Right renal pelvis (tissue), 4 donors: ENCODE measurements at places on chromosomes 6 and 20. TPM values are rescaled to one million over a fixed set of nuclear protein-coding genes. Genes with fewer than 3 reads are reported as not detected.

Gene CRIP3
- 3.4 TPM for polyA plus RNA-seq

Gene UBE2C
- 63.2 TPM for polyA plus RNA-seq

Gene STMN3
- polyA plus RNA-seq, result 23.5 TPM

Gene CCDC28A
- polyA plus RNA-seq, result 28.5 TPM

Gene MMP24
- polyA plus RNA-seq, result 2.1 TPM

- no peak for DNase-seq
These were observed 8.8 kb upstream of the TAF8 start for GRCh38 chr6:42041481-42042053.

DNA sequence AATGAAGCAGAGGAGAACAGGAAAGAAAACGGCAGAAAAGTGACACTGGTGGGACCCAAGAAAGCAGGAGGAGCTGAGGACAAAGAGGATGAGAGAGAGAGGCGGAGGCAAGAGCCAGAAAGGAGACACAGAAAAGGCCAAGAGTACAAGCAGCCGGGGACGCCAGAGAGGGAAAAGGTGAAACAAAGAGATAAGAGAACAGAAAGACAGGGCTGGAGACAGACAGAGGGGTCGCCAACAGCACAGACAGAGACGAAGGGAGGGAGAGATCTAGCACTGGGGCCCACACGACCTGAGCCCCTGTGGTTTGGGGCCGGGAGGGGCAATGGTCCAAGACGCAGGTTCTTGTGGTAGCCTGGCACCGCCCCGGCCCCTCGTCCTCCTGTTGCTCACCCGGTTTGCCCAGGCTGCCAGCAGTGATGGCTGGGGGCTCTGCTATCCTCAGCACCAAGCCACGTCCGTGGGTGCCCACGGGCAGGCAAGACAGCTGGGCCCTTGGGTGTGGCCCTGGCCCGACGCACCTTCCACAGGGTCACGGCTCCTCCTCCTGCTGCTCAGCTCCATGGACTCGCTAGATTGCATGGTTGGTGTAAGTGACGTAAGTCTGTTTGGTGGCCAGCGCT lies 123.5 kb downstream of the GRM4 start:
- no peak for DNase-seq

GRCh38 chr6:74170118-74170517 lies 474.1 kb downstream of the CD109 start:
- no peak for DNase-seq

DNA sequence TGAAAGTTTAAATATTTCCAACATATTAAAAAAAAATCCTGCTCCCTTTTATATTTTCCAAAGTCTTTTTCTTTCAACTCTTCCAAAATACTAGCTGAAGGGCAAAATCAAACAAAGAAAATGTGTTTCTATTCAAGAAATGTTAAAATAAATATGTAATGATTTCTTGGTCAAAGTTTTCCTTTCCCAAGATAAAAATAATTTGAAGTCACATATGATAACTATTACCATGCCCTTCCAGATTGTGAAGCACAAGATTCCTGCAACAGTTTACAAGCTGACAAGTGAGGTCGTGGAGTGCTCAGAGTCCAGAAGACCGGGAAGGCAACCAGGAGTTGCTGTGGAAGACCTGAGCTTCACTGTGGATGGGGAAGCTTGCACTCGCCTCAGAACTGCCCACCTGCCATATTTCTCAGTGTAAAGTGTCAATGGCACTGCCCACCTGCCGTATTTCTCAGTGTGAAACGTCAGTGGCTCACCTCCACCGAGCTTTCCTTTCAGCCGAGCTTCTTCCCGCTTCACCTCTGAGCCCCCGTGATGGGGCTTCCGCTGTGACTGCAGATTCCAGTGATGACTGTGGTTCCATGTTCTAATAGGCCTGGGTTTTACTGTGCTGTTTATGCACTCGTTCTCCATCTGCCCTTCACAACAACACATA lies 160.5 kb downstream of the THBS2 start:
- DNase-seq, result no peak

- no peak for DNase-seq
These were observed 97.1 kb upstream of the TOP1 start for GRCh38 chr20:40931410-40932044.

DNA sequence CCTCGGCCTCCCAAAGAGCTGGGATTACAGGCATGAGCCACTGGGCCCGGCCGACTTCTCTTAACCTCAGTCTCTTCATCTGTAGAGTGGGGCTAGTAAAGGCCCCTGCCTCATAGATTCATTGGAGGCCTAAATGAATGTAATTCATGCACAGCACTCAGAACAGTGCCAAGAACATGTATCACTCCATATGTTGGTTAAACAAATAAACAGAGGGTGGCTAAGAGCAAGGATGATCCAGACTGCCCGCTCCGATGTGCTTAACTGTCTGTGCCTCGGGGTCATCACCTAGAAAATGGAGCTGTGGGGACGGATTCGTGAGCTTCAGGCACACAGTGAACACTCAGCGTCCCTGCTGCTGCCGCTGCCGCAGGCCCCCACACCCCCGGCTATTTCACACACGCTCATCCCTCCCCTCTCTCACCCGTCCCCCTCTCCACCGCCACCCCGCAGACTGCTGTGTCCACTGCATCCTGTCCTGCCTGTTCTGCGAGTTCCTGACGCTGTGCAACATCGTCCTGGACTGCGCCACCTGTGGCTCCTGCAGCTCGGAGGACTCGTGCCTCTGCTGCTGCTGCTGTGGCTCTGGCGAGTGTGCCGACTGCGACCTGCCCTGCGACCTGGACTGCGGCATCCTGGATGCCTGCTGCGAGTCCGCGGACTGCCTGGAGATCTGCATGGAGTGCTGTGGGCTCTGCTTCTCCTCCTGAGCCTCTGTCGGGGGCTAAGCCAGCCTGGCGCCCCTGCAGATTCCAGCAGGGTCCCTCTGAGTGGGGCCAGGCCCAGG lies 14.8 kb downstream of the MDFI start:
- DNase-seq, result no peak

DNA sequence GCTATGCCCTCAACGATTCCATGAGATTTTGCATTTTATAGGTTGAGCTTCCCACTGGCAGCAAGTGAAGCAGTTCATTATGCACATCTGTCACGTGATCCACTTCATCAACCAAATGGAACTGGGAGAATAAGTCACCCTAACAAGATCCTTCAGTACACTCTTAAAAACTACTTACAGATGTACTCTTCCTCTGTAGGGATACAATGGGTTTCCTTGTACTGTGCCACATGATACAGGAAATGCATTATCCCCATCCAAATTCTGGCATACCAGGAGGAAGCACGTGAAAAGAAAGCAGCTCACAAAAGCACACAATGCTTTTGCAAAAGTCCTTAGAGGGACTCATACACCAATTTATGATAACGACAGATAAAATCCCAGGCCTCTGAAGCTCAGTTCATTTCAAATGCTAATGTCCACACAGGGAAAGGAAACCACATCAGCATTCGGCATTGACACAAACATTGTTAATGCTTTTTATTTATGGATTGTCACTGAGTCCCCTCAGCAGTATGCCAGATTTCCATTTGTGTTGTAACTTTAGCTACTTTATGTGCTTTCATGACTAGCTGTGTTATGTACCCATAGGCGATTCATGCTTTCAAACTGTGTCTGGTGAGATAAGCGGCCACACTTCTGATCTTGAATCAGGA lies 58.1 kb upstream of the REV3L start:
- no peak for DNase-seq

- DNase-seq, result no peak
These were observed 46.0 kb downstream of the TFAP2A start for GRCh38 chr6:10368861-10369260.

DNA sequence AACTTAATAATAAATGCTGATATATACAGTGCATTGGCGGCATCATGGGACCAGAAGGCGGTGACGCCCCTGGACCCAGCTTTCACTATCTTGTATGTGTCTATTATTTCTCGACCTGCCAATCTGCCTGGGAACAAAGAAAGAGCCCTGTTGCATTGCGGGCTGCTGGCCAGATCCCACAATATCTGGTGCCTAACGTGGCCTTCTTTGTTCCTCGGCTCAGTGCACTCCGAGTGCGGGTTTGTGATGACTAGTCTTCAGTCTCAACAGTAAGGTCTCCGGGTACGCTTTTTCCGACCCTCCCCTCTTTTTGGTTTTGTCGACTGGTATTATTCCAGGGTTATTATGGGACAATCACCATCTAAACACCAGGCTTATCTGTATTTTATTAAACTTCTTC lies 291.5 kb downstream of the TBC1D32 start:
- no peak for DNase-seq

- DNase-seq, result no peak
These were observed 62.5 kb upstream of the PTGIS start for GRCh38 chr20:49630396-49630951.
